ENCODE measurements at places on chromosomes 2 and 18.

- DNase-seq, result no peak
Measured at GRCh38 chr2:95530734-95531133, 46.2 kb upstream of the TRIM43B start.

DNA sequence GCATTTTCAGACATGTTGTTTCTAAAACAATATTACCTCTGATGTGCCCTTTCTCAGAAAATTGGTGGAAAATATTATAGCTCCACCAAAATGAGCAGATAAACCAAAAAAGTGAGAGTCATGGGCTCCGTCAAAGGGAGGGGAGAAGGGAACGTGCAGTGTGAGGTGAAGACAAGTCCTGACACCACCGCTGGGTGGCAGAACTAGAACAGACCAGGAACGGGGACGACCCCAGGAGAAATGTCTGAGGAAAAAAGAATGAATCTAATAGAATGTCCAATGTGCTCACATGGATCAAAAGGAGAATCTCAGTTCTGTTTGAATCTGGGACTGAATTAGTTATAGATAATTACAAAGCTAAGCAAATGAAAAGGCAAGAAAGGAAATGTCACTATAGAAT, 22.6 kb upstream of the BCL2 start:
- DNase-seq, result no peak

- DNase-seq, result no peak
Measured at GRCh38 chr2:5696404-5696944, 4.3 kb downstream of the SOX11 start.

DNA sequence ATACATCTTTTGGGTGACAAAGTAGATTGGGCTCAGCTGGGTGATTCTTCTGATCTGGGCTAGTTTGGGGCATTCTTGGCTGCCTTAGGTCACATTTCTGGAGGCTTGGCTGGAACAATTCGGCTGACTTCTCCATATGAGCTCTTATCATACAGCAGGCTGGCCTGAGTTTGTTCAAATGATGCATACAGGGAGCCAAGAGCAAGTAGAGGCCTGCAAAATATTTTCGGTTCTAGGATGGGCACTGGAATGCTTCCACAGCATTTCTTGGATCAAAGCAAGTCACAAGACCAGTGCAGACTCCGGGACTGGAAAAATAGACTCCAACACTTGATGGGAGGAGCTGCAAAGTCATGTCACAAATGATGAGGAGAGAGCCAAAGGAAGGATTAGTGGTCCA, 98.4 kb downstream of the SCG2 start:
- DNase-seq, result no peak

GRCh38 chr18:3219241-3219630, 532 bp downstream of the MYOM1 start:
- DNase-seq, result no peak

DNA sequence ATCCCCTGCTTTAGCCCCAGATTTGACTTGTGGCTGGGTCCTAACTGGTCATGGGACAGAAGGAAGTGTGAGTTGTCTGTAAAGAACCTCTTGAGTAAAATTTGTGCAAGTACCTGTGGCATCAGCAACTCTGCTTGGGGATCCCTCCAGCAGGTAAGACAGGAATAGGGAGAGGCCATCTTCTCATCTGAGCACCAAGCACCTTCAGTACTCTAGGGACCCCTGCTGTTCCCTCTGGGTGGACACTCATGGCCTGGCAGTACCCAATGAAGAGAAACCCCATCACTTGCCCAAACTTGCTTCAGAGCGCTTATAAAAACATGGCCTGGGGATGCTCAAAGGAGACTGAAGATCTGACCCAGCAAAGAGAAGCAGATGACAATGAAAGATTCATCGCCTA, 297.8 kb downstream of the SP3 start:
- DNase-seq, result no peak

DNA sequence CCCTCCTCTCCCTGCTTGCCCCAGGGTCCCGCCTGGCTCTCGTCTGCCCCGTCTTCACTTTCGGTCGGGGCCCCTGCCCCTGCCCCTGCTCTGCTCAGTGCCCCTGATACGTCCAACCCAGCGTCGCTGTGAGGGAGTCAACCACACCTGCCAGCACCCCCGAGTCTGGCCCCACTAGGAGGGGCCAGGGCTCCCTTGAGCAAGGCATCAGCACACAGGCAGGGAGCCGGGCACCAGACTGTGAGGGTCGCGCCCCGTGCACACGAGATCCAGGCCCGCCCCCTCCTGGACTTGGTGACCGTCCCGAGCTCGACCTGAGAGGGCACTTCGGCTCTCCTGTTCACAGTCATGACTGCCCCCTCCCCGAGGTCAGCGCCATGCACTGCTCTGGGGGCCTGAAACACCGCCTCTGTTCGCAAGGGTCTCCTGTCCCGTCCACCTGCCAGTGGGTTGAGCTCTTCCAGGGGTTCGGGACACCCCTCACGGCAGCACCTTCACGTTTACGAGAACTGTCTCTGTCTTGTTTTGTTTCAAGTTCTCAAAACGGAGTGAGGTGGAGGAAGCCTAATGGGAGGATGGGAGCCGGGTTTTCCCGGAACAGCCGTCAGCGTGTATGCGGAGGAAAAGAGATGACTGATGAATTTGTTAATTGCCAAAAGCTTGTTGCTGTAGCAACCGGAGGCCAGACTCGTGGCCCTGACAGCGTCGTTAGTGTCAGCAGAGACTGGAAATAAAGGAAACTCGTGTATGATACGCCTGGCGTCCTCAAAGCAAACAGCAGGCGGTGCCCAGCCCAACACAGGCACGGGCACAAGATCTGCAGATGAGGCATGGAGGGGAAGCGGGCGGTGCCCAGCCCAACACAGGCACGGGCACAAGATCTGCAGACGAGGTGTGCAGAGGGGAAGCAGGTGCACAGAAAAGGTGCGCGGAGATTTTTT, 48.2 kb upstream of the KCNG2 start:
- no peak for DNase-seq

- no peak for DNase-seq
Measured at GRCh38 chr18:49875783-49876182, 62.5 kb upstream of the ACAA2 start.

DNA sequence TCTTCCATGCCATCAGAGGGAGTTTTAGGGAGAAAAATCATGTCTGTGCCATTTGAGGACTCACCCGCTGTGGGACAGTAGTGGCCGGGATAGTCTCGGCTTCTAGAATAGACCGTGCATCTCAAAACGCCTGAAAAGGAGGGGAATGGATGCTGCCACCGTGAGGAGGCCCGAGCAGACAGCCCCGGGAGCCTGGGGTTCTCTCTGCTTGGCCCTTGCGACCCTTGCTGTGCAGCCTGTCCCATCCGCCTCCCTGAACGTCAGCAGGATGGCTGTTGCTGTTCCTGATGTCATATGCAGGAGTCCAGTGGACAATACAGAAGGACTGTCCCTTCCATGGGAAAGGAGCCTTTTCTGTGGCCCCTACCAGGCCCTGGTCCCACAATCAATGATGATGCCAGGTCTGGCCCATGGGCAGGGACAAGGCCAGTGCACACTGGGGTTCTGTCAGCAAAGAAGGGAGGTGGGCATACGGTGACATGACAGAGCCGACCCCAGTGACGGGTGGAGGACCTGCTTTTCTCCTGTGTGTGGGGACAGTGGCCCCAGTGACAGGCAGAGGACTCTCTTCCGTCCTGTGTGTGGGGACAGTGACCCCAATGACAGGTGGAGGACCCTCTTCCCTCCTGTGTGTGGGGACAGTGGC, 58.8 kb downstream of the ACKR3 start:
- no peak for DNase-seq

DNA sequence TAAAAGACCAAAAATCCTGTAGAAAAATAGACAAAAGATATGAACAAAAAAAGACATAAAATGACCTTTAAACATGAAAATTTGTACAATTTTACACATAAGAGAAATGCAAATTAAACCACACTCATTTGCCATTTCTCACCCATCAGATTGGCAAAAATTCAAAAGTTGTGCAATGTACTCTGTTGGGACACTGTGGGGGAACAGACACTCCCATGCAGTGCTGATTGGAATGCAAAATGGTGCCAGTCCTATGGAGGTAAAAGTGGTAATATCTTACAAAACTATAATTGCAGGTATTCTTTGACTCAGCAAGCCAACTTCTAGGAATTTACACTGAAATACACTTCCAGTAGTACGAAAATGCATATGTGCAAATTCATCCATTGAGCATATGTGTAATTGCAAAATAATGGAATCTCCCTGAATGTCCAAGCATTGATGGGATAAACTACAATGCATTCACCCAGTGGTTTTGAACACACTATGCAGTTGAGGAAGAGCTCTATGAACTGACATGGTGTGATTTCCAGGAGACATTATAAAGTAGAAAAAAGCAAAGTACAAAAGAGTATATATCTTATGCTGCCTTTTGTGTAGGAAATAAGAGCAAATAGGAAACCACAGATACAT, 201.8 kb upstream of the ZNF521 start:
- no peak for DNase-seq

- no peak for DNase-seq
Measured at GRCh38 chr2:238744951-238745350, 102.9 kb upstream of the TWIST2 start.

GRCh38 chr2:27799646-27800010, 28.1 kb downstream of the MRPL33 start:
- no peak for DNase-seq

- DNase-seq, result no peak
Measured at GRCh38 chr18:46141199-46141598, 37.0 kb downstream of the HAUS1 start.

DNA sequence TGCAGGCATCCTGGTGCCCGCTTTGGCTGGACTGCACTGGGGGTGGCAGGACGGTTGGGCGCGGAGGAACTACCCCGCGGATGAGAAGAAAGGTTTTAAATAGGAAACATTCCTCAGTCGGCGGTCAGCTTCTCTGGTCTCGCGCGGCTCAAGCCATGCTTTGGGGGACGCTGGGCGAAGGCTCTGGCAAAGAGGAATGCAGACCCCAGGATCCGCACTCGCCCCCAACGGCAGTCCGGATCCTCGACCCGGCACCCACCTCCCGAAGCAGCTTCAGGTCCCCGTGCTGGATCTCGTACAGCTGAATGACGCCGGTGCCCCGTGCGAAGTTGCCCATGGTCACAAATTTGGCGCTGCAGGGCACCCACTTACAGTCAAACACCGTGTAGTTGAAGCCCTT, 686 bp upstream of the PNO1 start:
- no peak for DNase-seq

DNA sequence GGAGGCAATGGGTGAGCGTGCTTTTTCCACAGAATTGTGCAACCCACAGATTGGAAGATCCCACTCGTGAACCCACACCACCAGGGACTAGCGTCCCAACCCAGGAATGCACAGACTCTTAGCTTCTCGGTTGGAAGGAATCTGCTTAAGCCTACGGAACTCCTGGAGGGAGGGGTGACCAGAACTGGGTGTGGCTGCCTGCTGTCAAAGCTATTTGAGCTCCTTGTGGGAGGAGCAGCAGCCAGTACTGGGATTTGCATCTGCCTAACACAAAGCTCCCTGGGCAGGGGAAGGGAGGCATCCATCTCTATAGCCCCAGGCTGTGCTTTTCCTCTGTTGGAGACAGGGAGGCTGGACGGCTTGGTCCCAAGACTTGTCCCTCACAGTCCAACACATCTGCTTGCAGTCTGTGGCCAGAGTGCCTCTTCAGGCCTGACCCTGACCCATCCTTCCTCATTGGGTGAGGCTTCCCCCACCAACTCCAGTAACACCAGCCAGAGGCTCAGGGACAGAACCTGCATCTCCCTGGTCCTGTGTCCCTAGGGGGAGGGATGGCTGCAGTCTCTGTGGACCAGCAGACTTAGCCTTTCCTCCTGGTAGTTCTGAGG, 27.9 kb downstream of the HNMT start:
- no peak for DNase-seq

GRCh38 chr18:10877987-10878386, 271.4 kb downstream of the PIEZO2 start:
- DNase-seq, result no peak

GRCh38 chr2:120393456-120393855, 47.5 kb downstream of the INHBB start:
- no peak for DNase-seq

DNA sequence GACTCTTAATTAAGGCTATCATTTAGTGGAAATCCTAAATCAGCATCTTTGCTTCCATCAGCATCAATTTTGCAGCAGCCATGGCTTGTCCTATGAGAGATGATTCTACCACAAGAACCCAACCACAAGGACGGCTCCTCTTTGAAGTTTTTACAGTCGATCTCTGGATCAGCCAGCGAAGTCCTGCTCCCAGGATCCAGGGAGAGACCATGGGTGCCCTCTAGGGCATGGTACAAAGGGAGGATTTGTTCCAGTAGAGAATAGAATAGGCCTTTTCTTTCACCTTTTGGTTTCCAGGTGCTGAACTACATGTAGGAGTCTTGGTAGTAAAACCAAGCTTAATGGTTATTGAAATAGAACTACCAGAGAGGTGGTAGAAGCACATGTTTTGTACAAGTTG, 52.7 kb downstream of the TMEM200C start:
- DNase-seq, result no peak

DNA sequence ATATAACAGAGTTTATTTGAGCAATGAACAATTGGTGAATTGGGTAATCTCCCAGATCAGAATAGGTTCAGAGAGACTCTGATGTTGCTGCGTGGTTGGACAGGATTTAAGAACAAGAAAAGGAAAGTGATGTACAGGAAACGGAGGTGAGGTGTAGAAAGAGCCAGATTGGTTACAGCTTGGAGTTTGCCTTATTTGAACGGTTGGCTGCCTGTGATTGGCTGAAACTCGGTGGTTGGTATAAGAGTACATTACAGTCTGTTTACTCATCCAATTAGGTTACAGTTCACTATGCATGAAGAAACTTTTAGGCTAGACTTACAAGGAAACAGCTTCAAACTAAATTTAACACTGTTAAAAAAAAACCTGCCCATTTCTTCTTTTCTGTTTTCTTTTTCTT, 68.0 kb upstream of the CABLES1 start:
- DNase-seq, result no peak

- DNase-seq, result no peak
Measured at GRCh38 chr18:11909591-11910026, 1.5 kb upstream of the MPPE1 start.

DNA sequence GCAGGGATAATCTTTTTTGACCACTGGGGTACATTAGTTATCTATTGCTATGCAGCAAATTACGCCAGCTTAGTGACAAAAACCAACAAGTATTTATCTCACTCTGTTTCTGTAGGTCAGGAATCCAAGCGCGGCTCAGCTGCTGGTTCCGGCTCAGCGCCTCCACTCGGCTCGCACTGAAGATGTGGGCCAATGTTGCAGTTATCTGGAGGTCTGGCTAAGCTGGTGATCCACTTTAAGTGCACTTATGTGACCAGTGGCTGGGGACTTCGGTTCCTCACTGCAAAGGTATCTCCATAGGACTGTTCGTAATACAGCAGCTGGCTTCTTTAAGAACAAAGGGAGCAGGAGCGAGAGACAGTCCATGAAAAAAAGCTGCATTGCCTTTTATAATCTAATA, 591.9 kb downstream of the TMEM182 start:
- DNase-seq, result no peak

GRCh38 chr2:88729061-88729745, 37.7 kb downstream of the RPIA start:
- no peak for DNase-seq

- DNase-seq, result peak; percentile 45
Measured at GRCh38 chr18:49447810-49448745, 12.4 kb downstream of the DYM start.

DNA sequence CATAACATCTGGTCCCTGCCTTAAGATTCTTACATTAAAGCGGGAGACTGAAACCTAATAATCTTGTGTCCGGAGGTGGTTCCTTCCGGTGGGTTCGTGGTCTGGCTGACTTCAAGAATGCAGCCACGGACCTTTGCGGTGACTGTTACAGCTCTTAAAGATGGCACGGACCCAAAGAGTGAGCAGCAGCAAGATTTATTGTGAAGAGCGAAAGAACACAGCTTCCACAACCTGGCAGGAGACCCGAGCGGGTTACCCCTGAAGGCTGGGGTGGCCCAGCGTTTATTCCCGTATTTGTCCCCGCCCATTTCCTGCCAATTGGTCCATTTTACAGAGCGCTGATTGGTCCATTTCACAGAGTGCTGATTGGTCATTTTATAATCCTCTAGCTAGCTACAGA, 122.3 kb upstream of the SIX2 start:
- DNase-seq, result no peak

Measured in effector CD4-positive, alpha-beta T cell (primary cell).